Tibial artery (tissue), 4 donors: ENCODE measurements at places on chromosomes 7 and 10.

GRCh38 chr10:18368273-18368672 is 228.0 kb downstream of the CACNB2 start:
- H3K4me1 ChIP-seq: no peaks in the 10 kb centered on the region
- H3K36me3 ChIP-seq: no peaks in the 10 kb centered on the region
- no peak for DNase-seq
- no peaks in the 10 kb centered on the region for H3K27me3 ChIP-seq
- H3K4me3 ChIP-seq: peak overlapping the region; percentile 19

DNA sequence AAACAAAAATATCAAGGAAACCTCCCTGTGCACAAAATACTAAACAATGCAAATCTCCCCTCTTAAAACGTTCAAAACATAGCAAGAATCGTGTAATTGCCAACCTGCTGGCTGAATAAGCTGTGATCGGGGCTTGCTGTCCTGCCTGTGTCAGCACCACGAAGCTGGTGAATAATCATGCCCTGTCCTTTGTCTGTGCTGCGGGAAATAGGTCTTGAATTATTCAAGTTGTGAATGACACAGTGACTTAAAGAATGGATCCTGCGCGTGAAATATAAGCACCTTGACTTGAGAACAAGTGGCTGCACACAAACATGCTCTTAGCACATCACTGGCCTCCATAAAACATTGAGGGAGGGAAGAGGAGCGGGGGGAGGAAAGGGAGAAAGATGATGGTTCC is 130.2 kb downstream of the OAT start:
- no peaks in the 10 kb centered on the region for H3K36me3 ChIP-seq
- H3K4me3 ChIP-seq: no peak overlapping the region
- no peak overlapping the region for H3K27ac ChIP-seq
- no peaks in the 10 kb centered on the region for H3K4me1 ChIP-seq

GRCh38 chr7:38123494-38123893 is 54.6 kb upstream of the STARD3NL start:
- H3K36me3 ChIP-seq: no peaks in the 10 kb centered on the region
- no peak overlapping the region for H3K4me3 ChIP-seq
- H3K4me1 ChIP-seq: no peaks in the 10 kb centered on the region

DNA sequence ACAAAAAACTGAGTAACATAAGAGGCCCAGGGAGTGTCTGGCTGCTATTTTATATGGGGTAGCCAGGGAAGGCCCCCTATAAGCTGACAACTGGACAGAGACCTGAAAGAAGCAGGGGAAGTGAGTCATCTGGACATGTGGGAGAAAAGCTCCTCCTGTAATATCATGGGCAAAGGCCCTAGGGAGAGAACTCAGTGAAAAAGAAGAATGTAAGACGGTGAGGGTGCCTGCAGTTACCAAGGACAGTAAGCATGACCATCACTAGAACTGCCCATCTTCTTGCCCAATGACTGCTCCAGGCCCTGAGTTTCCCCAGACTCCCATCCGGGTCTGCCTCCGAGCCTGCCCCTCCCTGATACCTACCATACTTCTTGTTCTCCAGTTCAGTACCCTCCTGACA is 2.3 kb downstream of the ELMO1 start:
- no peak overlapping the region for H3K4me3 ChIP-seq
- H3K36me3 ChIP-seq: no peaks in the 10 kb centered on the region
- H3K27ac ChIP-seq: no peak overlapping the region
- H3K4me1 ChIP-seq: peaks cover 19% of the 10 kb centered on the region
- no peaks in the 10 kb centered on the region for H3K27me3 ChIP-seq
- no peak for DNase-seq

DNA sequence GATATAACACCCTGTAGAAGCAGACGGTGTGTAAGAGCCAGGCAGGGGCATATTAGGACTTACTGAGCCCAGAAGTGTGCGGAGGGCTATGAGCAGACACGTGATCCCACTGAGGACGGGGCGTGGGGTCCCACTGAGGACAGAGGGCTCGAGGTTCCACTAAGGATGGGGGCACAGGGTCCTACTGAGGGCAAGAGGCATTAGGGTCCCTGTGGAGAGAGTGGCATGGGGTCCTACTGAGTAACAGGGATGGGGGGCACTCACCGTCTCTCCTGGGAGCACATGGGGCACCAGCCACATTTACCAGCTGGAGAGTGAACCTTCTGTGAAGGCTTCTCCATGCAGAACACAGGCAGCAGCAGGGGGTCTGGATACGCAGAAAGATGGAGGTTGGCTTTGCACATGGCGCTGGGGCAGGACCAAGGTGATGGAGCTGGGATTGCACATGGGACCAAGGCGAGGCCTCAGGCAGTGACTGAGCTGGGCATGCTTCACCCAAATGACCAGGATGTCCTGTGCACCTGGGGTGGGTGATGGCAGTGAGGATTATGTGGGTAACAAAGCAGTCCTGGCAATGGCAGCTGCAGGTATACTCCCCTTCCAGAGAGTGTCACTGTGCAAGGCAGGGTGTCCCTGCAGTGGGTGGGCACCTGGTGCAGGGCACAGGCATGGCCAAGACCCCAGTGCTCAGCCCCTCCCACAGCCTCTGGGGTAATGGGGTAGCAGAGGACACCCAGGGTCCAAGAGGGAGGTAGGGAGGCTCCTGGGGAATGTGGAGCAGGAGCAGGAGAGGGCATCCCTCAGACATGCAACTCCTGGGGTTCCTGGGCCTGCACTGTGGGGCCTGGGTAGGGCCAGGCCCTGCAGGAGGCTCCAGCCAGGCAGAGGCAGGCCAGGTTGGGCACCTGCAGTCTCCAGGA is 278.1 kb downstream of the TCERG1L start:
- H3K4me1 ChIP-seq: no peaks in the 10 kb centered on the region
- H3K36me3 ChIP-seq: no peaks in the 10 kb centered on the region
- H3K27me3 ChIP-seq: no peaks in the 10 kb centered on the region
- H3K4me3 ChIP-seq: no peak overlapping the region

- H3K4me3 ChIP-seq: no peak overlapping the region
- H3K4me1 ChIP-seq: no peaks in the 10 kb centered on the region
- no peaks in the 10 kb centered on the region for H3K36me3 ChIP-seq
- no peaks in the 10 kb centered on the region for H3K27me3 ChIP-seq
- H3K27ac ChIP-seq: no peak overlapping the region
Observed at GRCh38 chr7:123929107-123929506, 4.1 kb downstream of the SPAM1 start.
